ENCODE measurements at places on chromosomes 5 and 9. TPM values are rescaled to one million over a fixed set of nuclear protein-coding genes. Genes with fewer than 3 reads are reported as not detected.

GRCh38 chr5:152107220-152107619, 182.6 kb upstream of the GLRA1 start:
- DNase-seq, result no peak

GRCh38 chr5:163079618-163080017, 357.8 kb upstream of the CCNG1 start:
- no peak for DNase-seq

The SLC45A2 gene
- total RNA-seq, result not detected

The MAMDC4 gene
- 8.0 TPM for total RNA-seq

- DNase-seq, result no peak
These were observed 1.1 kb downstream of the PTGER4 start for GRCh38 chr5:40680741-40681362.

The MEIKIN gene
- not detected for total RNA-seq

DNA sequence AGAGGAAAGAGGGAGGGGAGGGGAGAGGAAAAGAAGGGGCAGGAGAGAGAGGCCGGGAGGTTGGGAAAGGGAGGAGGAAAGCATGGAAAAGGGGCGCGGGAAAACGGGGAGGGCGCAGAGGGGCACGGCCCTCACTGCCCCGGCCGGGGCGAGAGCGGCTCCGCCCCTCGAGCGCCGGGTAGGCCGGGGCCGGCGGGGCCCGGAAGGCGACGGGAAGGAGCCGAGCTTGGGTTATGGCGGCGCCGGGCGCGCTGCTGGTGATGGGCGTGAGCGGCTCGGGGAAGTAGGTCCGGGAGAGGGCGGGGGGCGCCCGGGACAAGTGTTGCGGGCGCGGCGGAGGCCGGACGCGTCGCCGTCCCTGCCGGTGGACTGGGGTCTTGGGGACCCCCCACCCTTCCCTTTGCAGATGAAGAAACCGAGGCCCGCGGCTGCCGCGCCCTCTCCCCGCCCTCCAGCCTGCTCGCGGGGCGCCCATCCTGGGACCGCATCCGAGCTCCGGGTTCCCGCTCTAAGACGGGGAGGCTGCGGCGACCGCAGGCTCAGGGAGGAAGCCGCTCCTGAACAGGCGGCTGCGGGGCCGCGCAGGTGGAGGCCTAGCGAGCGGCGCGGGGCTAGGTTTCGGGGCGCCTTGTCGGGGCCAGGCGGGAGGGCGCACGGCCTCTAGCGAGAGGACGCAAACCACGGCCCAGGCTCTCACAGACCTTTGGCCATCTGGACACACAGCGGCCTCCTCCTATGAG, at the start of gene IDNK:
TSS of gene IDNK (plus strand) at position 205 of the 740 bp plus-strand sequence. CDS start at position 234, 29 bp downstream.
- DNase-seq, result peak; percentile 81

- peak; percentile 91 for DNase-seq
These were observed 6.2 kb downstream of the PDLIM4 start for GRCh38 chr5:132263548-132264261.

The PTGDS gene
- total RNA-seq, result not detected
